Activated CD8-positive, alpha-beta memory T cell treated with anti-CD3 and anti-CD28 coated beads, Interleukin-2, amount 10 ng/mL, durations not matched to agents 7 days and 5 days (primary cell): ENCODE measurements at places on chromosomes 11 and 22. TPM values are rescaled to one million over a fixed set of nuclear protein-coding genes. Genes with fewer than 3 reads are reported as not detected.

DNA sequence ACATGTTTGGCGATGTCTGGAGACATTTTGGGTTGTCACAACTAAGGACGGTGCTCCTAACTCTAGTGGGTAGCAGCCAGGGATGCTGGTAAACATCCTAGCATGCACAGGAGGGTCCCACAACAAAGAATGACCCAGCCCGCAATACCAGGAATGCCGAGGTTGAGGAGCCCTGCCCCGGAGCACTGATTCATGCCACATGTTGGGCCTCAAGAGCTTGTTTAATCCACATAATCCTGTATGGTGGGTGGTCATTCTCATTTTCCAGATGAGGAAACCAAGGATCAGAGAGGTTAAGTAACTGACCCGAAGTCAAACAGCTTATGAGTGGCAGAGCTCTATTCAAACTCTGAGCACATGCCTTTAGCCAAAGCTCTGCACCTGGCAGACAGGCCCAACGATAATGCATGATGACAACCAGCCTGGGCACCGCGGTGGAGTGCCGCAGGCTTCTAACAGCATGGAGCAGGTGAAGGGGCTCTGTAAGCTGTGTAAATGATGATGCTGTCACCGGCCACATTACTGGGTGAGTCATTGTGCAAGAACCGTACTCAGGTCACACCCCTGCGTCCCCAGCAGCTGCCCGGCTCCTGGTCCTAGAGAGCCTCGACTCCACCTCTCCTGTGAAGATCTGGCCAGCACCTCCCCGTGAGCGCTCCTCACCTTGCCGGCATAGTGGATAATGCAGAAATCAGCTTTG, 58.6 kb downstream of the APOL1 start:
- DNase-seq = no peak

- DNase-seq = no peak
Observed at GRCh38 chr11:57417056-57417455, 9.9 kb downstream of the SLC43A3 start.

GRCh38 chr11:44726283-44727113, at the start of gene TSPAN18:
TSPAN18 (plus strand) TSS chr11:44726962; CDS start chr11:44906417, 179,455 bp downstream.
- no peak for DNase-seq

DNA sequence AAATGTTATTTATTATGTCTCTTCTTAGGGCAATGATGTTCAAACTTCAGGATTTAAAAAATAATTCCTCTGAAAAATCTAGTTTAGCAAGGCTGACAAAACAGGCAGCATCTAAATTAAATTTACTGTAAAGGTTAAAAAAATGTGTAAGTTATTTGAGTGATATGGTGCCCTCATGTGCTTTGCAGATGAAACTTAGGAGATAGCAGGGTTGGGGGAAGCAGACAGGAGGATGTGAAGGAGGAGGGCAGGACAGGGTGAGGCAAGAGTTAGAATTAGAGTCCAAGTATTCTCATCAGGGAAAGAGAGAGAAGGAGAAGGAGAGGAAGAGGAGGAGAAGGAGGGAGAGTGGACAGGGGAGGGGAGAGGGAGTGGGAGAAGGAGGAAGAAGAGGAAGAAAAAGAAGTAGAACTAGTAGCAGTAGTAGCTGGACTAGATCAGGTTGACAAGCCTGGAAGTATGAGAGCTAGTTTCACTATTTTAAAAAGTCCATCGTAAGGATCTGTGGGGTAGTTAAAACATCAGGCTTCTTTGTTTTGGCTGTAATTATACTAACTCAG, 141.2 kb upstream of the SESN3 start:
- no peak for DNase-seq

OR5B21 gene
- 0.96 TPM for total RNA-seq

SERPIND1 gene
- not detected for total RNA-seq
